ENCODE measurements at places on chromosomes 6 and 20.

GRCh38 chr20:37630993-37631392, 62.8 kb upstream of the CTNNBL1 start:
- DNase-seq, result no peak

DNA sequence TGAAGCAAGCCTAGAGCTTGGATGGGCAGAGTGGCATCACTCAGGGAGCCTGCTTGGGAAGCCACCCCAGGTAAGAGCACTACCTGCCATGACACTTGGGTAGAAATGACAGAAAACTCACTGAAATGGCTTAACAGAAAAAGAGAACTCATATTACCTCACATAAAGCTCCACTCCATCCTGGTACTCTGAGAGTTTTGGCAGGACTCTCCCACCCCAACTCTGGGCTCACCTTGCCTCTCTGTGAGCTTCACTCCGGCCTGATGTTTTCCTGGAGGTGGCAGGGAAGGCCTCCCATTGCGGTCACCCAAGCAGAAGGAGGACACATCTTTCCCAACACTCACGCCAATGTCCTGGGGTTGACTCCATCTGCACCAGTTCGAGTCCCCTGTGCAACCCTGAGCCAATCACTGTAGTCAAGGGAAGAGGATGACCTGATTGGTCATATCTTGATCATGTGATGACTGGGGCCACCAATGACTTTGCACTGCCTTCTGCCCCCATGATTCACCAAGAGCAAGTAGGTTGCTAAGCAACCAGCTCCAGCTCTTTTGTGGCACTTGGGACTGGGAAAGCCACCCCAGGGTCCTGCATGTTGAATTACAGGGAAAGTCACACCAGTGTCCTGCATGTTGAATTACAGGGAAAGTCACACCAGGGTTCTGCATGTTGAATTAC, 446.1 kb upstream of the SULF2 start:
- DNase-seq, result no peak

GRCh38 chr20:56417402-56417801, 5.3 kb downstream of the CASS4 start:
- DNase-seq, result no peak

GRCh38 chr6:148502083-148502772, 159.6 kb downstream of the SASH1 start:
- DNase-seq, result no peak

DNA sequence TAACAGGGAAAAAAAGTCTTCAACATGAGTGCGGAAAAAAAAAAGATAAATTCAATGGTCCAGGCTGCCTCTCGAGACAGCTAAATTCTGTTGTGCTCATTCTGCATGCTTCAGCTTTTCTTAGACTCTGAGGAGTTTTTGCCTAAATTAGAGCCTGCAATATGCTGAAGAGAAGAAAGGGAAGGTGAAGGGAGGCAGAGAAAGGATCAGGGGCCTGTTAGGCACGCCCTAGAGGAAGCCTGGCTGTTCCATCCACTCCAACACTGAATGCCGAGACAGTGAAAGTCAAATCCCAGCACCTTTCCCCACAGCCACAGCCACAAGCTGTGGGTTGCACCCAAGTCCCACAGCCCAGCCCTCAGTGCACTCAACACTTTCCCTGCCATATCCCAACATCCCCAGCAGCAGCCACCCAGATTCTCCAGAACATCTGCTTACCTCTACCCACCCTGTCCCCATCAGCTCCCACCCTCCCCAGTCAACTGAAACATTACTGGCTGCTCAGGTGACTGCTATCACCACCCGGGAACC, 37.3 kb downstream of the PREX1 start:
- no peak for DNase-seq

GRCh38 chr6:37650071-37650481, 47.6 kb downstream of the MDGA1 start:
- no peak for DNase-seq

DNA sequence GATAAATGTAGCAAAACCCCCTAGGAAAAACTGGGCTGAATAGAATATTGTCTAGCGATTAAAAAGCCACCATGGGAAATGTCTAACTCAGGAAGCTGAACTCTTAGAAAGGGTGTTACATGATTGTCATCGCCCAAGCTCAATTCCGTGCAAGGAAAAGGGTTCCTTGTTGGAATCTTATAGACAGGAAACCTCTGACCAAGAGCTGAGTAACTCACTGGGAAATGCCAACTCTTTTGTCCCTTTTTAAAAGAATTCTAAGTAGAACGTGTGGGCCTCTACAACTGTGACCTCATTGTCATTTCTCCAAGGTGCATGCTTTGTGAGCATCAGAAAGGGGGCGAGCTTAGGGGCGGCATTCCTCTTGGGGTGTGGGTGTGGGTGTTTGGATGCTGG, 88.1 kb downstream of the SYNJ2 start:
- DNase-seq, result peak; percentile 14

GRCh38 chr20:9078826-9079731, 10.2 kb downstream of the PLCB4 start:
- DNase-seq, result no peak

- DNase-seq, result no peak
These were observed 134.2 kb upstream of the HDGFL1 start for GRCh38 chr6:22435151-22435550.

- no peak for DNase-seq
These were observed 113.1 kb downstream of the BMP7 start for GRCh38 chr20:57153238-57153905.

- DNase-seq, result no peak
These were observed 411.7 kb upstream of the SOX4 start for GRCh38 chr6:21181866-21182265.

GRCh38 chr6:165049362-165049761, 260.0 kb downstream of the C6orf118 start:
- no peak for DNase-seq
